ENCODE measurements at places on chromosomes 7 and 10.

DNA sequence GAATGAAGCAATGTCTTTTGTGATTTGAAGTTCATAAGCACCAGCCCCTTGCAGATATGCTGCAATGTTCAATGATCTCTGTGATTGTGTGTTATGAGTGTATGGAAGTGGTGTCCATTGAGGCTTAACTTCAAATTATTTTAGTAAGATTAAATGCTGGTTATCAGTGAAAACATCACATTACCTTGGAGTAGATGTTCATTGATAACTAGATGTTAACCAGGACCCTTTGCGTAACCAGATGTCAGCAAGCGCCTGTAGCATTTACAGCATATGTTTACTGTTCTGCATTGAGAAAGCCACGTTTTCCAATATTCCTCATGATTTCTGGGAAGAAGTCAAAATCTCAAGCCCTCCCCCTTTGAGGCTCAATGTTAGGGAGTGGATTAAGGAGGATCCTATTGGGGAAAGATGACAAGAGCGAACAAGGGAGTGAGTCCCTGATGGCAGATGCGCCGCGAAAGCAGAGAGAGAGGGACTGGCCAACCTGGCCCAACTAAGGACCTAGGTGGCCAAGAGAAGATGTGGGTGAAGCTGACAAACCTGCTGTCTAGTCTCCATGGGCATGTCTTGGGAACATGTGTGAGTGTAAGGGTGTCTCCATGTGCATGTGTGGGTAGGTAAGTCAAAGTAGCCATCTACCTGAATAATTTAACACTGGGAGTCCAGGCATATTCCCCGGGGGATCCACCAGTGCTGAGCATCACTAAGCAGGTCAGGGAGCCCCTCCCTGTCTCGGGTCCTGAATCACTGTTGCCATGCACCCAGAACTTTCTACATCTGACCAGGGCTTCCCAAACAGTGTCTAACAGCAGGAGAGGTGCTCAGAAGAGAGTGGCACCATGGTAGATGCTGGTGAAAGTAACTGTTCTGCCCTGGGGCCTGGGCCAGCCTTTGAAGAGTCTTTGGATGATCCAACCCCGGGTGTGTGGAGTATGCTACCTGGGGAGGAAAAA, 141.6 kb upstream of the GDF10 start:
- DNase-seq = no peak

- DNase-seq = no peak
These were observed 171.8 kb downstream of the SEMA3A start for GRCh38 chr7:84022684-84023308.

GRCh38 chr7:37970211-37970610, 49.8 kb downstream of the EPDR1 start:
- no peak for DNase-seq

DNA sequence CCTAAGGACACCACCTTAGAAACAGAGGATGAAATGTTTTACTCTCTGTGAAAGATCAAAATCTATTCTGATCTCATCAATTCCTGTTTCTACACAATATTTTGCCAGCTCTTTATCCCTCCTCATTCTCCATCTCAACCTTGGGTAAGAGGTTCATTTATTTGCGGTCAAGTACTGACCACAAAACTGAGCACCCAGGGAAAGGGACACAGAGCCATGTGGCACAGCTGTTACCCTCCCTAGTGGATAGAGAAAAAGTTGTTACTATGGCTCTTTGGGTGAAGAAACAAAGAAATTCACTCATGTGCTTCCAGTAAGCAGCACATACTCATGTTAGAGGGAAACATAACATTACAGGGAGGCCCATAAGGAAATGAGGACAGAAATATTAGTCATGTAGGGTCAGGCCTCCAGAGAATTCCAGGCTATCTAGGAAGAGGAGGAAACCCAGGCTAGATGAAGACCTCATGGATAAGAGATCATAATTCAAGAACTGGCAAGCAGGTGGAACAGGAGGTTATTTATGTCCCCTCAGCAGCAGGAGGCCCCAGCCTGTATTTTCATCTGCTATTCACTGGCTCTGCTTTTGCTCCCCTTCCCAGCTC, 114.5 kb downstream of the ATE1 start:
- no peak for DNase-seq

- DNase-seq = peak; percentile 54
These were observed 94.4 kb upstream of the SEMA3C start for GRCh38 chr7:81013083-81013817.

DNA sequence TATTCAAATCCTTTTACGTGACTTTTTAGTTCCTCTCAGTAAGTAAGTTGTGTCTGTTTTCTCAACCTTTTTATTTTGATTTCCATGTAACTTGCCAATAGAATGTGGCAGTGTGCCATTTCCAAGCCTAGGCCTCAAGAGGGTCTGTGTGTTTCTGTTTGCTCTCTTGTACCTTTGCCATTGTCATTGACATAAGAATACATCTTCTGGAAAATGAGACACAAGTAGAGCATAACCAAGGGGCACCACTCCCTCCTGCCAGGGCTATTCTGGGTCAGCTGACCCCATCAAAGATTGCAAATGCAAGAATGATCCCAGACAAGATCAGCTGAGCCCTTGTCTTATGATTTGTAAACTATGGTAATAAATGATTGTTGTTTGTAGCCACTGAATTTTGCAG, 524.0 kb downstream of the IPMK start:
- DNase-seq = no peak

DNA sequence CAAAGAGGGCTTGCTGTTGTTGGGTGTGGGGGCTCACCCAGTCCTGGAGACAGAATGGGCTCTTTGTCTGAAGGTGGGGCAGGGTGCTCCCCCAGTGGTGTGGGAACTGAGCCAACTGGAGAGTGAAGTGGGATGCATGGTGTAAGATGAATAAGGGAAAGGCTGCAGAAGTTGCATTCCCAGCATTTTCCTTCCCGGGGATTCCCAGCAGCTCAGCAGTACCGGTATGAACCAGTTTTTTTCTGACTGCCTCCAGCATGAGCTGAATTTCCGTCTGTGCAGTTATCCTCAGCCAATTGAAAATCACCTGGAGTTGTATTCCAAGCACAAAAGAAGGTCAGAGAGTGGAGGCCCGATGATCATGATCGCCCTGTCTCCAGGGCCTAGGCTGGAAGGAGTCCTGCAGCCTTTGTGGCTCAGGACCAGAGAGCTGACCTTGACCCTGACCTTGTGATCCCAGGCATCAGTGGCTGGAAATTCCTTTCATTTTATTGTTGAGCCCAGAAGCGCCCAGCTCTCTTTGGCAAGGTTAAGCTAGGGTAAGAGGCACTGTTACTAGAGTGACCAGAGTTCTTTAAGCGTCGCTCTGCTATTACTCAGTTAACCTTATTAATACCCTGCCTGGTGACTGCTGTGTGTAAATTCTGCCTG, 33.4 kb downstream of the OGDH start:
- DNase-seq = peak; percentile 62

DNA sequence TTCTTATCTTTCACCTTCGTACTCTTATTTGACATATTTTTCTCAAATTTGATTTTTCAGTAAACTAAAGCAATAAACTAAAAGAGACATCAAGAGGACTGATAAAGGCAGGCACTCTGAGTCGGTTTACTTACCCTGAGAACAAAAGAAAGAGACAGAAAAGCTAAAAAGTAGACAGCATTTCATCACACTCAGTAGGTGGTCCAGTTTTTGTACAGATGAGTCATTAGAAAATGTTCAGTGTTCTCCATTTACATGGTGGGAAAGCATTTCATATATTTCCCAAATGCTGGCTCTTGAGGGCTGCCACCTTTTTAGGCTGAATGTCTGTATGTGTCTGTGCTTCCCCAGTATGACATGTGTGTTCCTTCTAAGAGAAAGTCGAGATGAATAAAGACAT, 52.7 kb downstream of the NHLRC2 start:
- DNase-seq = no peak

DNA sequence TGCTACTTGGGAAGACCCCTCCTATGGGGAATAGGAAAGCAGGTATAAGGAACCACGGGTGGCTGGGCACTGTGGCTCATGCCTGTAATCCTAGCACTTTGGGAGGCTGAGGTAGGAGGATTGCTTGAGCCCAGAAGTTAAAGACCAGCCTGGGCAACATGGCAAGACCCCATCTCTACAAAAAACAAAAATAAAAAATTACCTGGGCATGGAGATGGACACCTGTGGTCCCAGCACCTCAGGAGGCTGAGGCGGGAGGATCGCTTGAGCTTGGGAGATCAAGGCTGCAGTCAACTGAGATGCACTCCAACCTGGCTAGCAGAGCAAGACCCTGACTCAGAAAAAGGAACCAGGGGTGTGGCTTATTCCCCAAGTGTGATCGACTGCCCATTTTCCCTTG, 986 bp upstream of the FSCN3 start:
- no peak for DNase-seq

DNA sequence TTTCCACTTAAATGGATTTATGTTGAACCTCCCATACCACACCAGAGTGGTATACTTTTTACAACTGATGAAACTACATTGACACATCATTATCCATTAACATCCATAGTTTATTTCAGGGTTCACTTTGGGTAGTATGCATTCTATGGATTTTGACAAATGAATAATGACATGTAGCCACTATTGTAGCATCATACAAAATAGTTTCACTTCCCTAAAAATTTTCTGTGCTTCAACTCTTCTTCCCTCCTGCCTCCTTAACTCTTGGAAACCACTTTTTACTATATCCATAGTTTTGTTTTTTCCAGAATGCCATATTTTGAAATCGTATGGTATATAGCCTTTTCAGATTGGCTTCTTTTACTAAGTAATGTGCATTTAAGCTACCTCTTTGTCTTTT, 199.5 kb upstream of the TMEM196 start:
- peak; percentile 29 for DNase-seq

- peak; percentile 13 for DNase-seq
These were observed 62.4 kb downstream of the COA1 start for GRCh38 chr7:43666938-43667337.

DNA sequence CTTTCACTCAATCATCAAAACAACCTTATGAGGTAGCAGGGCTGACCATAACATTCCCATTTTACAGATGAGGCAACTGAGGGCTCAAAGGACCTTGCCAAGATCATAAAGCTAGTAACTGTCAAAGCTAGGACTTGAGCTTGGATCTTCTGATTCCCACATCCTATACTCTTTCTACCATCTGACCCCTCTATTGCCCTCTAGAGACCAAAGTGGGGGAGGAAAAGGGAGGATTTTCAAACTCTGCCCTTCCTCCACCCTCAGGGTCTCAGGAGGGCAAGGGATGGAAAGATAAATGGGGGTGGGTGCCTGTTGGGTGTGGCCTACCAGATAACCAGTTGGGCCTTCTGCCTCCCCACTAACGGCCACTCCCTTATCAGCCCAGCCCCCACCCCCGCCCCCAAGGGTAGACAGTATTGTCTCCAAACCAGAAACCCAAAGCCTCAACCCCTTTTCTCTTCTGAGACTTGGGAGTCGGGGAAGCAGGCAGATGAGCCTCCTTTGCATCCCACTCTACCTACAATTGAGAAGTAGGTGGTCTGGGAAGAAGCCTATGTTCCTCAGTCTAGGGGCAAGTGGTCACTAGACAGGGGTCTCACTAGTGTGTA, 7.9 kb downstream of the LDB1 start:
- DNase-seq = no peak

DNA sequence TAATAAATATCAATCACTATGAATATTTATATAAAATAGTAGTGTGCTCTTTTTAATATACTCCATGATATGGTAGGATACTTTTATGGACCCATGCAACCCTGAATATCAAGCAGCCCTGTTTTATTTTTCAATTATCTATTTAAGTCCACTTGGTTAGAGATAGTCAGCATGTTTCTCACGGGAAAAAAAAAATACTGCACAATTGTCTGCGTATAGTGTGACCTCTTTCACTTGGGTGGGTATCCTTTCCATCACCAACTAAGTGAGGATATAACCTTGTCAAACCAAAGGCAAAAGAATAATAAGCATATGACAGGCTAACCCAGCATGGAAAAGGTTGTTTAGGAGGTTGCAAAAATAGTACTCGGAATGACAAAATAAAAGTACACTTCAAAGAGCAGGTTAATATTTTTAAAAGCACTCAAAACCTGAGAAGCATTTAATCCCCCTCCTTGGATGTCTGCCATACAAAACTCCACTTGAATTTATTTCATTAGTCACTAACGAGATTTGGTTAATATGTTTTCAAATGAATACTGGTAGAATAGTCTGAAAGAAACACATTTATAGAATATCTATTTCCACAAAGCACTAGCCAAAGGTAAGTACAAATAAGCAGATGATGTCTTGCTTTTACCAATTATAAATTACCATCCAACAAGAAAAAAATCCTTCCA, 76.5 kb downstream of the IMMP2L start:
- no peak for DNase-seq

DNA sequence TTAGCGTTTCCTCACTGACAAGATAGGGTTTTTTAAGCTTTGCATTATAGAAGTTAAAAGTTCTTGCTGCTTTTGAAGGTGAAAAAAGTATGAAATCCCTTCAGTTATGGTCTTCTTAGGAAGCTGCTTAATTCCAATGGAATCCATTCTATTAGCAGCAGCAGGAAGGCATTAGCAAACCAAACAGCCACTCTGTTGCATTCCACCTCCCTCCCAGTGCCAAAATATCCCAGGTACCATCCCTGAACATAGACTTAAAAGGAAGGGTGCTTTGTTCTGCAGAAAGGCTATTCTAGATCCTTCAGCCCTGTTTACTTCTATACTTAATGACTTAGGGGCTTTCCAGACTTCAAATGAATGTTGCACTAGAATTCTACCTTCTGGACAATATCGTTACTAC, 23.8 kb downstream of the ENO4 start:
- no peak for DNase-seq

- no peak for DNase-seq
These were observed 188.4 kb upstream of the CACNA2D1 start for GRCh38 chr7:82631998-82632397.

DNA sequence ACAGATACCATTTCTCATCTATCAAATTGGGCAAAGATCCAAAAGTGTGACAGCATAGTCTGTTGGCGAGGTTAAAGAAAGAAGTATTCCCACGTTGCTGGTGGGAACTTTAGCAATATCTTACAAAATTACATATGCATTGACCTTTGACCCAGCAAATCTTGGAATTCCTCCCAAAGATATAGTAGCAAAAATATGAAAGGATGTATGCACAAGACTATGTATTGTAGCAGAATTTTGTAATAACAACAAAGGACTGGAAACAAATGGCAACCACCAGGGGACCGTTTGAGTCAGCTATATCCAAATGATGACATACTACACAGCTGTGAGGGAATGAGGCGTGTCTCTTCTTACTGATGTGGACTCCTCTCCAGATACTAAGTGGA, 50.2 kb downstream of the KCNH2 start:
- peak; percentile 20 for DNase-seq

- peak; percentile 90 for DNase-seq
These were observed 53.7 kb upstream of the SEMA3A start for GRCh38 chr7:84248267-84248666.

- no peak for DNase-seq
These were observed 3.3 kb downstream of the ADAMTS14 start for GRCh38 chr10:70675496-70676161.

All from suppressor macrophage treated with lipopolysaccharide for 4 hours (primary cell).